ENCODE measurements at places on chromosomes 16 and 17.

DNA sequence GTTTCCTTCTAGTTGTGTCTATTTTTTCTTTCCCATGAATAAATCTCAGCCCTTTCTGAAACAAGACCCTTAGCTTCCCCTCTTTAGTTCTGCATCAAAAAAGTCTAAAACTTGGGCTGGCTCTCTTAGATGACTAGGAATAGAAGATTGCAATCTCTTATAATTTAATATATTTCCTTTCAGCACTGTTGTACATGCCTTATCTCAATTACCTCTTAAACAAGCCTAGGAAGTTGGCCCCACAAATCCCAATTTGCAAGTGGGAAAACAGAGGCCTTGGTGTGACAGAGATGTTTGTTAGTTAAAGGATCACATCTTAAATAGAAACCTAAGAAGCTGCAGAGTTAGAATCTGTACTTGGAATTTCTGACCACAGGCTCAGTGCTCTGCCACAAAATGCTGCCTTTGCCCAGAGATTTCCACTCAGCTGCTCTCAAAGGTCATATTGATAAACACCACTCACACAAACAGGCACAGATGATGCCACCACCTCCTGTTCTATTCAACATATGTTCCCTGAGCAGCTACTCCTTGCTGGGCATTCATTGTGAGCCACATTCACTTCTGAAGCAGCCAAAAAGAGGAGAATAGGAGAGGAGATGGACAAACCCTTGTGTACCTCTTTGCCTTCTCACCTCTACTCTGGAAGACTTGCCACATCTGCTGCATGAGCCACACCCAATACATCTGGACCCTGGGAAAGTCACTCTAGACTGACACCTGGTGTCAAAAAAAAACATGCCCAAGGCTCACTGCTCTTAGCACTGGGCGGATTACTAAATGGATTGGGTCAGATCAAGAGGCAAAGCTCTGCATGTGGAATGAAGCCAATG is 5.5 kb downstream of the CCDC182 start:
- no peak for DNase-seq

DNA sequence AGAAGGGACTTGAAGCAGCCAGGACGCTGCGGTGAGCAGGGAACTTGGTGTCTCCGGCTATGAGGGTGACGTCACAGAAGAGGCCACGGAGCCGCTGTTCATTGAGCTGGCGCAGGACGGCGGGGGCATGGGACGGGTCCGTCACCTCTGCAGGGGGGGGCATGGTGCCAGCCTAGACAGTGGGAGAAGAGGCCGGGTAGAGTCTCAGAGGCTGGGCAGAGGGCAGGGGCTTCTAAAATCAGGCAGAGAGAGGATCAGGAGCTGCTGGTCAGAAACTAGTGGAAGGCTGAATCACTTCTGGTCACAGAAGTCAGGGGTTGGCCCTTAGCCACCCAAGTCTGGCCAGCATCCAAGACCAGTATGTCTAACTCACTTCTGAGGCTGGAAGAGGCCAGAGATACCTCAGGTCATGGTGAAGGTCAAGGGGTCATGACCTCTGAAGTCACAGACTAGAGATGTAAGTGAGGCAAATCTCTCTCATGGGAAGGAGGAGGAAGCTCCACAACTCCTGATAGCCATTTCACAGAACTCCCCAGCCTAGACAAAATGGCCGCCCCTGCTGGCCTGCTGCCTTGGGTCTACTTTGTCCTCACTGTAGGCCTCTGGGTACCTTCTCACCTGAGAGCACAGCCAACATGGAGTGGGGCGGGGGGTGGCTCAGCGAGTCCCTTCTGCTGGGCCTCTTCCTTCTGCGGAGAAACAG is 12.6 kb downstream of the ZBTB4 start:
- DNase-seq = no peak

DNA sequence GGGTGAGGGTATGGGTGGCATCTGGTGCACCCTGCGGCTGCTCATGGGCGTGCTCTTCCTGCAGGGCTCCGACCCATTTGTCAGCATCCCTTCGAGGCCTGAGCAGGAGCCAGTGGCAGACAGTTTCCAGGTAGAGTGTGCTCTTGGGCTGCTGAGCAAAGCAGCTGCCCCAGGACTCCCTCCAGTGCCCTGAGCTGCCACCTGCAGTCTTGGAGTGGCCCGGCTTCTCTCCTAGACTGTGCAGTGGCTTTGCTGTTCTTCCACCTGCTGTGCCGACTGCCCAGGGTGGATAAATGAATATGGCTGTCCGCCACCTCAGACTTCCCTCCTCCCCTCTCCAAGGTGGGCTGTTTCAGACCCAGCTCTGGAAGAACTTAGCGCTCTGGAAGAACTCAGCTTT is 10.8 kb upstream of the JPT2 start:
- DNase-seq = no peak

DNA sequence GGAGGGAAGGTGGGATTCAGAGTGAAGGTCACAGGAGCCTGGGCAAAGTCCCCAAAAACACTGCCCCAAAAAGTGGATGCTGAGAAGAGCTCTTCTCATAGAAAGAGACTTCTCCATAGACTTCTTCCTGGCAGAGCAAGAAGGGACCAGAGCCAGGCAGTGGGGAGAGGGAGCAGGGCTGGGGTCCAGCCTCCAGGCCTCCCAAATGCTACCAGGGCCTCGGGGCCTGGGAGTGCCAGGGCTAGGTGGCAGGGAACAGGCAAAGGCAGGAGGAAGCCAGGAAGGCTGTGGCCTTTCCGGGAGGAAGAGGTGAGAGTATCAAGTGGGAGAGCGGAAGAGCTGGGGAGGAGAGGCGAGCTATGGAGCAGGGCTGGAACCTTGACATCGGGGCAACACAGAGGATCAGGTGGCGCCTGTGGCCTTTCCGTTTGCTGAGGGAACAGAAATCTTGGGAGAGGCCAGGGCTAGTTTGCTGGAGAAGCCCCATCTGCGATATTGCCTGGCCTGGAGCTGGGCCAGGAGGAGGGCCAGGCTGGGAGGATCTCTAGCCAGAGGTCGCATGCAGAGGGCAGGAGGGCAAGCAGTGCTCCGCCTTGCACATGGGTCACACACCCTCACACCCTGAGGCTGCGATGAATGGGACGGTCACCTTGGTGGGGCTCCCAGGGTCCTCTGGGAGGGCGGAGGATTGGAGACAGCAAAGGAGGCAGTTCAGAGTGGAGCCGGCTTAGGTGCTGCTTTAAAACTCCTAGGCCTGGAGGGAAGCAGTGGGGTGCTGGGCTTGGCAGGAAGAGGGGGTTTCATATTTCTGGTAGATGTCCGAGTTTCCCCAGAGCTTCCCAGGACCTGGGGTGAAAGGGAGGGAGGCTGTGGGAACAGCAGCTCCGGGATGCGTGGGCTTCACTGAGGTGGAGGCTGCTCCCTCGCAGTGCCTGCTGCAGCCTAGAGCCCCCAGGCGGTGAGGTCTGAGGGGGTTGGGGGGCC is 3.4 kb downstream of the SLC16A5 start:
- DNase-seq = no peak

- no peak for DNase-seq
Observed at GRCh38 chr17:28112181-28112580, 69.7 kb downstream of the NLK start.

GRCh38 chr17:44758414-44759085 is at the start of gene ADAM11:
Gene ADAM11, plus strand, starts transcription at chr17:44758988. Its CDS starts 212 bp downstream, at chr17:44759200.
- DNase-seq = no peak
